Neural cell (in vitro differentiated cells): ENCODE measurements at places on chromosomes 11 and 22. TPM values are rescaled to one million over a fixed set of nuclear protein-coding genes. Genes with fewer than 3 reads are reported as not detected.

CSNK2A3 gene
- polyA plus RNA-seq = 1.9 and 2.1 TPM in 2 replicates

CHEK1 gene
- 29.5 and 33.0 TPM in 2 replicates for polyA plus RNA-seq

SGSM1 gene
- 7.5 and 9.2 TPM in 2 replicates for polyA plus RNA-seq

OR10A2 gene
- polyA plus RNA-seq = not detected in 2 replicates

PRR33 gene
- not detected in 2 replicates for polyA plus RNA-seq

RAG2 gene
- not detected in 2 replicates for polyA plus RNA-seq

ACRV1 gene
- polyA plus RNA-seq = 0.52 TPM in 1 of 2 replicates, not detected in the other

GGT5 gene
- 0.12 TPM in 1 of 2 replicates, not detected in the other for polyA plus RNA-seq

P4HA3 gene
- not detected in 2 replicates for polyA plus RNA-seq
